CD4-positive, alpha-beta T cell treated with Interleukin-17A for 4 hours (primary cell): ENCODE measurements at places on chromosomes 3 and 15.

- DNase-seq, result no peak
Measured at GRCh38 chr3:129656659-129657247, 50.3 kb upstream of the PLXND1 start.

DNA sequence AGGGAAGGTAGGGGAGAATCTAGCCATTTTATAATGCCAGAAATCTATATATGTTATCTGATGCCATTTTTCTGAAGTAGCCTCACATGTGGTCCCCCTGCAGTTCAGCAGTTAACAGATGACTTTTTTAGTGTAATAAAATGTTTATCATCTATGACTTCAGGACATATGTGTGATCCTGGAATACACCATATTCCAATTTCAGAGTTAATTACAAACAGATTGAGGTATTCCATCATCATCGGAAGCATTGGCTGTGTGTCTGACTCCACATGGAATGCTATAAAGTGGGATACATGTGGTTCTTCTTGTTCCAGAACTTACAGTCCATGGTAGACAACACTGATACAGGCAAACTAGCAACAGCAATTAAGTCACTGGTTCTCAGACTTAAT is 45.9 kb upstream of the LIMD1 start:
- DNase-seq, result no peak

- DNase-seq, result no peak
Measured at GRCh38 chr3:119343719-119344118, 49.5 kb downstream of the ARHGAP31 start.

DNA sequence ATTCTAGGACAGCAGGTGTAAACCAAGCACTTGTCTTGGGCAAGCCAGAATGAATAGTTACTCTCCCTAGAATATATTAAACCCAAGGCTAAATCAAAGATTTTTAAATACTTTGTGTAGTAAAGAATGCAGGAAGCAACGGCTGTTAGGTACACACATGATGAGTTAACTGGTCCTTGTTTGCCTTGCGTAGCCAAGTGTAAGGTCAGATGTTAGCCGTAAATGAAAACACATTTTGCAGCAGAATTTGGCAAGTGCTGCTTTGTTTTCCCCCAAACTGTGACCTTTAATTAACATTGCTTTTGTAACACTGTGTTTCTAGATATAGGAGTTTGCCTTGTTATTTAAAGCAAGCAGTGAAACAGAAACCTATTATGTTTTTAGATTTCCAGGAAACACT is 368.7 kb downstream of the IL5RA start:
- no peak for DNase-seq

GRCh38 chr3:87053553-87053952 is 62.6 kb upstream of the VGLL3 start:
- no peak for DNase-seq

- DNase-seq, result no peak
Measured at GRCh38 chr3:185779461-185779860, 45.4 kb downstream of the IGF2BP2 start.
